ENCODE measurements at places on chromosomes 3 and 15.

DNA sequence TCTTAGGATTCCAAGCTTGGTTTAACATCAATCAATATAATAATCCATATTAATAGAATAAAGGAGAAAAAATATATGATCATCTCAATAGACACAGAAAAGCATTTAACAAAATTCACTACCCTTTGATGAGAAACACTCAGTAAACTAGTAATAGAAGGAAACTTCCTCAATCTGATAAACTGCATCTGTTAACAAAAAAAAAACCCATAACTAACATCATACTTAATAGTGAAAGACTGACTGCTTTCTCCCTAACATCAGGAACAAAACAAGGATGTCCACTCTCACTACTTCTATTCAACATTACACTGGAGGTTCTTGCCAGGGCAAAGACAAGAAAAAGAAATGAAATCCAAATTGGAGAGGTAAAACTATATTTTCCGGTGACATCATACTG, 30.5 kb downstream of the LRRK1 start:
- DNase-seq: no peak

GRCh38 chr15:48006031-48006511, 114.7 kb upstream of the SLC24A5 start:
- DNase-seq: no peak

- no peak for DNase-seq
Measured at GRCh38 chr3:61691466-61691865, 130.1 kb downstream of the PTPRG start.

DNA sequence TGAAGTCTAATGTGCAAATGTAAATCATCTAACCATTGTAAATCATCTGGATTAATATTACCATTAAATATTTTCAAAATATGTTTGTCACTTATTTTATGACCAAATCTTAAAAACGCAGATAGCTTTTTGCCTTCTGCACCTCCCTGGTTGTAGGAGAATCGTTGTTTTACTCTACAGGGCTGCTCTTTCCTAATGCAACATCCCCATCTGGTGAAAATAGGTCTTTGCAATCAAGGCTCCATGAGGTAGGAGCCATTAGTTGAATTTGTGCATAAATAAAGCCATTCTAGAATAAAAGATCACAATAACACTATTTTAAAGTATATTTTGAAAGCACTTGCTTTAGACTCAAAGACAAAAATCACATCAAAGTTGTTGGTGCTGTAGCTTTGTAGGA, 535.6 kb upstream of the AGTR1 start:
- no peak for DNase-seq

GRCh38 chr3:40308725-40309417, 636 bp upstream of the EIF1B start:
- no peak for DNase-seq

DNA sequence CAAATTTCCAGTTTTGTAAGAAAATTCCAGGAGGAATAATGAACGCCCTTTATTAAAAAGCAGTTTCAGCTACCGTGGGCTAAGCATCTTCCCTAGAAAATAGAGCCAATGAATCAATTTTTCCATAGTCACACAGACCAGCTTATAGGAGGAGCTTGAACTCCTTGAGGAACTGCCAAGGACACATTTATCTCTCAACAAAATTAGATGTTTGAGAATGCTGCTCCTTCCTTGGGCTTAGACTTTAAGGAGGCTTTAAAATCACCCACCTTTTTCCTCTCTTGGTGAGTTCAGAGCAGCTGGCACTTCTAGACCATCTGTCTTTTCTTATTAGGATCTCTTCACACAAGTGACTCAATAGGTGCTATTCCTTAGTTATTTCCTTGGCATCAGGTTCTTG, 588.0 kb downstream of the SQOR start:
- no peak for DNase-seq

GRCh38 chr3:13552857-13553652, 4.1 kb downstream of the FBLN2 start:
- no peak for DNase-seq

GRCh38 chr15:97072545-97072944, 742.0 kb downstream of the NR2F2 start:
- no peak for DNase-seq

GRCh38 chr3:170222647-170223541, 670 bp downstream of the PRKCI start:
- DNase-seq: peak; percentile 50

GRCh38 chr15:101407439-101407838, 82.1 kb downstream of the PCSK6 start:
- no peak for DNase-seq

DNA sequence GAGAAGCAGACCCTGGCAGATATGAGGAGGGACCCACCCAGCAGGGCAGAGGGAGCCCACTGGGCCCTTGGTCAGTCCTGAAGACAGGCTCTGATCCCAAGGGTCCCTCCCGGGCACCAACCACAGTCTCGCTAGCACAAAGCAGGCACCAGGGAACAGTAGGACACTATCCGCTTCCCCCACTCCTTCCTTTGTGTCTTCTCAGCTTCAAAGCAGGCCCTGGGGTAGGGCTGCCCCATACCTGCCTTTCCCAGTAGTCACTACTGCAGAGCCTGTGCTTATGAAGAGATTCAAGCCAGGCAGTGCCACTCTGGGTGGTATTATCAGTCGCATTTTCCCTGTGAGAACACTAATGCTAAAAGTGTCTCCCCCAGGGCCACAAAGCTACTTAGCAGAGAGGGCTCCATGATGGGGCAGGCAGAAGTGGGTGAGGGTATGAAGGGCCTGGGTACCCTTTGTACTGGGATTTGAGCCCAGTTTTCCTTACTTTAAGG, 32.7 kb downstream of the SRPRB start:
- DNase-seq: no peak

DNA sequence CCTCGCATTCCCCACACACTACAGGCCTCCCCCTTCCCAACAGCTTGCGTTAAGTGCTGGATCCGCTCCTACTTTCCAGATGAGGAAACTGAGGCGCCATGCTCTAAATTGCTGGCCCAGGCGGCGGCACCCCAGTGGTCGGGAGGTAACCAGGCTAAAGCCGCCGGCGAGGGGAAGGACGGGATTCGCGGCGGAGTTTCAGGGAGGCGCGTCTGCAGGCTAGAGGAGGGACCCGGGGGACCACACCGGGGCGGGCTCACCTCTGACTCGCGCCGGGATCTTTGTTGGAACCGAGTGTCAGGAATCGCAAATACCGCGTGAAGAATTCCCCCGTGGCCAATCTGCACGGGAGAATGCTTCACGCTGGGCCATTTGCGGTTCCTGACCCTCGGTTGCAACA, 24.6 kb upstream of the PTPN23 start:
- no peak for DNase-seq

- DNase-seq: no peak
Measured at GRCh38 chr3:30343067-30343831, 263.2 kb upstream of the TGFBR2 start.

DNA sequence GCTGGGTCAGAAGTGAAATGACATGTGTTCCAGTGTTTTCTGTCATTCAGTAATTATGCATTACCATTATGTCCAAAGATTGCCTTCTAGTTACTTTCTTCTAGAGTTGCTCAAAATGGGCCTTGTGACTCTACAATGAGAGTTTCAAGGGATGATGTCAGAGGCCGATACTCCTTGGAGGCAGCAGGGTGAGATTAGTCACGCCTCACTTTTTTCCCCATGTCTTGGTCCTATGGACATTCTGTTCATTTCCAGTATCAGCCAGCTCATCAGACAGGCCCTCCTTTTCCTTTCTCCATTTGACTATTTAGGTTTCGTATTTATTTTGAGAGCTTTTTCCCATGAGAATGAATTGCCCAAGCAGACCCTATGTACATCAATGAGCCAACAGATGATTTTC, 17.5 kb downstream of the VGLL3 start:
- no peak for DNase-seq

DNA sequence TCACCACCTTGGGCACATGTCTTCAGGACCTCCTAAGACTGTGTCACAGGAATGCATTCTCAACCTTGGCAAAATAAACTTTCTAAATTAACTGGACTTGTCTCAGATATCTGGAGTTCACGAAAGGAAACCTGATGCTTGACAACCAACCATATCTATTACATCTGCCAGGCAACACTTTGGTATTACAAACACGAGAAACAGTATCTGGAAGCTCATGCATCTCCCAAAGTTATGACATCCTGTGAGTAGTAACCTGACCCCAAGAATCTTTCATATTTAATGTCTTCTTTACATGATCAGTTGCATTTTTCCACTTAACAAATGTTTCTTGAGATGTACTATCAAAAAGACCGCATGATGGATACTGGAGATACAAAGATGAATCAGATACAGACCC, 465.3 kb upstream of the AGTR1 start:
- DNase-seq: no peak

DNA sequence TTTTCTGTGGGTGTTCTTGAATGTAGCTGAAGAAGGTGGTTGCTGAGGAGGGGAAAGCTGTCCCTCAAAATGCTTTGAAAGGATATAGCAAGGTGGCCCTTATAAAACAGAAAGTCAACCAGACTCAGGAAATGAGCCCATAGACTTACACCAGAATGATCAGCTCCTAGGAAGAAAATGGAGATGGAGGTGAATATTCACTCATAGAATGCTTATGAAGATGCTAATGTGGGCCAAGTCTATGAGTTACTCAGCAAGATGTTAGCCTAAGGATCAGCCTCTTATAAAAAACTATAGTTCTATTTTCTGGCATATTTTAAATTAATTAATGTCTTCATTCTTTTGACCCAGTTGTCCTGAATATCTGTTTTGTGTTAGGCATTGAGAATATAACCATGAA, 1054.0 kb downstream of the AGBL1 start:
- DNase-seq: no peak

DNA sequence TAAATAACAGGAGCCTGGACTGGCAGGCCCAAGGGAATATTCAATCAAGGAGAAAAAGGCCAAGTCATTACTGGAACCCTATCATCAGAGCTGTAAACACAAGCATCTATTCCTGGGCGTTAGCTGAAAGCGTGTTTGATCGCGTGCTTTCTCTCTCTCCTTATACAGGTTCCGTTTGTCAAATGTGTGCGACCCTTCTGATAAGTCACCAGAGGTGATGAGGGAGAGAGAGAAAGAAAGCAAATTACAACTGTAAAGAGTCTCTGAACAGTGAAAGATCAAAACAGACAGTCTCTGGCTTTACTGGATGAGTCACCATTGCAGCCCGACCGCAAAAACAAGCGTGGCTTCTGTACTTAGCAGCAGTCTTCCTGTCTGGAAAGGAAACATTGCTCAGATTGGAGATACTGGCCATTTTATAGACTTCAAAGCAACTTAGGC, 39.5 kb upstream of the TPRG1 start:
- peak; percentile 82 for DNase-seq

DNA sequence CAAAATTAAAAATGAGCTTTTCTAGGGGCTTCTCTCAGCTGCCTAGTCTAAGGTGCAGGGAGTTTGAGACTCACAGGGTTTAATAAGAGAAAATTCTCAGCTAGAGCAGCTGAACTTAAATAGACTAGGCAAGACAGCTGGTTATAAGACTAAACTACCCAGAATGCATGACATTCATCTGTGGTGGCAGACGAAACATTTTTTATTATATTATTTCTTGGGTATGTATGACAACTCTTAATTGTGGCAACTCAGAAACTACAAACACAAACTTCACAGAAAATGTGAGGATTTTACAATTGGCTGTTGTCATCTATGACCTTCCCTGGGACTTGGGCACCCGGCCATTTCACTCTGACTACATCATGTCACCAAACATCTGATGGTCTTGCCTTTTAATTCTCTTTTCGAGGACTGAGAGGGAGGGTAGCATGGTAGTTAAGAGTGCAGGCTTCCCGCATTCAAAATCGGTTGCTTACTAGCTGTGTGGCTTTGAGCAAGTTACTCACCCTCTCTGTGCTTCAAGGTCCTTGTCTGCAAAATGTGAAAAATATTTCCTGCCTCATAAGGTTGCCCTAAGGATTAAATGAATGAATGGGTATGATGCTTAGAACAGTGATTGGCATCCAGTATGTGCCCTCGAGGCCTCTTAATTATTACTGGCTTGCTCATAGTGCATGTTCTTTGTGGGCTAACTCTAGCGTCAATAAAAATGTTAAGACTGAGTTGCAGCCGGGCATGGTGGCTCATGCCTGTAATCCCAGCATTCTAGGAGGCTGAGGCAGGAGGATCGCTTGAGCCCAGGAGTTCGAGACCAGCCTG, 984 bp downstream of the CCR5 start:
- no peak for DNase-seq

DNA sequence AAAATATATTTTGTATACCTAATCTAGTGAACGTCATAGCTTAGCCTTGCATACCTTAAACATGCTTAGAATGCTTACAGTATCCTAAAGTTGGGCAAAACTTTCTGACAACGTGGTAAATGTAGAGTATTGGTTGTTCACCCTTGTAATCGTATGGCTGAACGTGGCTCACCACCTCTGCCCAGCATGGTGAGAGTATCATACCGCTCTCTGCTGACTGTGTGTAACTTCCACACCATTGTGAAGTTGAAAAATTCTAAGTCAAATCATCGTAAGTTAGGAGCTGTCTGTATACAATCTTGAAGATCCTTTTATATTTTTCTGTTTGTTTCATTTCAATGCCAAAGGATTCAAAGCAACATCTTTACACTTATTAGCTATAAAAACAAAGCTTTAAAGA, 63.5 kb upstream of the TRPC1 start:
- DNase-seq: no peak

DNA sequence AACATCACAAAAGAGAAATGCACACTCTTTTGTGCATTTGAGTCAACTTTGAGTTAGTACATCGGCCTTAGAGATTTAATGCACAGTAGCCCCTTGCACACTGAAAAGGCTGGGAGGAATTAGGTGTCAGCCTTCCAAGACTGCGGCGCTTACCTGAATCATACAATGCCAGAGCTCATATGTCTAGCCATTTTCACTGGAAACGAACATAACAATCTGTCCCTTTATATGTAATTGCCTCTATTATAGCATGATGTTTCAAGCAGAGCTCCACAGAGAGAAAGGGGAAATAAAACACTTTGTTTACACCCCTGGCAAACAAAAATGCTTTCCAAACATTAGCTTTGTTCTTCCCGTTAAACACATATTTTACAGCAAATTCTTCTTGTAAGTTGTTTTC, 315.7 kb upstream of the SLCO3A1 start:
- no peak for DNase-seq

DNA sequence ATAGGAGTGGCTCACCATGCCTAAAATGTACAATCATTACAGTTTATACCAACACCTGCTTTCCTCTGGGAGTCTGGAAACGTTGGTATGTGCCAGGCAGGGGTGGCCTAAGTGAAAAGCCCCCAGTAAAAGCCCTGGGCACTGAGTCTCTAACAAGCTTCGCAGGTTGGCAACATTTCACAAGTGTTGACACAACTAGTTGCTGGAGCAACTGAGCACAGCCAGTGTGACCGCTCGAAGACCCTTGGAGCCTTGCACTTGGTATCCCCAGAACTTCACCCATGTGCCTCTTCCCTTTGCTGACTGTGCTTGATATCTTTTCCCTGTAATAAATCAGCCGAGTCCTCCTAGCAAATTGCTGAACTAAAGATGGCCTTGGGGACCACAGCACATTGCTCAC, 2.7 kb downstream of the RIOX2 start:
- DNase-seq: no peak

GRCh38 chr3:129934234-129935123, 40.0 kb upstream of the TRH start:
- DNase-seq: peak; percentile 19

- no peak for DNase-seq
Measured at GRCh38 chr3:194262925-194263305, 88.2 kb downstream of the CPN2 start.

Data from activated naive CD4-positive, alpha-beta T cell treated with Interleukin-2 at 50 U/mL for 16 hours (primary cell).